ENCODE measurements at places on chromosomes 3 and 15.

DNA sequence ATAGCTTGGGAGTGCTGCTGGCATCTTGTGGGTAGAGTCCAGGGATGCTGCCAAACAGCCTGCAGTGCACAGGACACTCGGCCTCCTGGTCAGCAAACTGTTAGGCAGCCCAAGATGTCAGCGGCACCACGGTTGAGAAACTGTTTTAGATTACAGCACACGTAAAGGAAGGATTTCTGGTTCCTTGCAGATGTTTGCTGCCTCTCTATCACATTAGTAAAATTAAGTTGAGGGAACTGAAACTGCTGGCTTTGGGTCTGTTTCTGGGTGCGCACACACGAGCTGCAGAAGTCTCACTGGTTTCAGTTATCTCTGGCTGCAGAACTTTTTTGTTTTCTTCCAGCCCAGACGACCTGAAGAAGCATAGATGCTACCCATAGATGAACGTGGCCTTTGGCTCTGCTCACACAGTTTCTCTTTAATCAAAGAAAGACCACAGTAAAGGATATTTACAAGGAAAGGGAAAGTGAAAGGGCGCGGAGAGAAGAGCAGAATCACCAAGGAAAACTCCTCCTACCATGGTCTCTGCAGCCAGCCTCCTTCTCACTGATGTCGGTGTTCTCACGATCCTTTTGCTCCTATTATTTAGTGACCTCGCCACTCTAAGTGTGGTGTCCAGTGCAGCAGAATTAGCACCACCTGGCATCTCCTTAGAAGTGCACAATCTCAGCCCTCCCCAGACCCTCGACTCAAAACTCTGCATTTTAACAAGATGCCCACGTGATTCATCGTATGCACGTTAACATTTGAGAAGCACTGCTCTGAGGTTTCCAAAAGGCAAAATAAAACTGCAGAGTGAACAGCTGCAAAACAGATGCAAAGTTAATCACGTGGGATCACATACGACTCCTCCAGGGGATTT is 50.6 kb upstream of the AKAP13 start:
- DNase-seq, result peak; percentile 46

GRCh38 chr3:107969994-107970819 is 120.6 kb downstream of the CD47 start:
- peak; percentile 72 for DNase-seq

GRCh38 chr3:25719321-25719720 is 54.6 kb upstream of the TOP2B start:
- DNase-seq, result no peak

DNA sequence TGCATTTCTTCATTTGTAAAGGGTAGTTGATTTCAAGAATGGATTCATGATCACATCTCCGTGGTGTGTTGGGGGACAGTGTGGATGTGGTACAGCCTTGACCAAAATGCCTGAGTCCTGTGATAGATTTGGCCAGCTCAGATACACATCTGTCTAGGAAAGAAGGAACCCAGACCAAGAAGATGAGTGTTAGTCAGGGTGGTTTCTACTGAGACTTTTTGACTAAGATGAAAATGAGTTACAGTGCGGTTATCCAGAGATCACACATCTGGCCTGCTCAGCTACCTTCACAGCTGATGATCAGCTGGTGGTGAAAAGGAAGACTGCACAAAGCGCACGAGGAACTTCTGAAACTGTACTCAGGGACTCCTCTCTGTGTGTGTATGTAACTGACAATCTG is 68.0 kb downstream of the FNDC3B start:
- no peak for DNase-seq

DNA sequence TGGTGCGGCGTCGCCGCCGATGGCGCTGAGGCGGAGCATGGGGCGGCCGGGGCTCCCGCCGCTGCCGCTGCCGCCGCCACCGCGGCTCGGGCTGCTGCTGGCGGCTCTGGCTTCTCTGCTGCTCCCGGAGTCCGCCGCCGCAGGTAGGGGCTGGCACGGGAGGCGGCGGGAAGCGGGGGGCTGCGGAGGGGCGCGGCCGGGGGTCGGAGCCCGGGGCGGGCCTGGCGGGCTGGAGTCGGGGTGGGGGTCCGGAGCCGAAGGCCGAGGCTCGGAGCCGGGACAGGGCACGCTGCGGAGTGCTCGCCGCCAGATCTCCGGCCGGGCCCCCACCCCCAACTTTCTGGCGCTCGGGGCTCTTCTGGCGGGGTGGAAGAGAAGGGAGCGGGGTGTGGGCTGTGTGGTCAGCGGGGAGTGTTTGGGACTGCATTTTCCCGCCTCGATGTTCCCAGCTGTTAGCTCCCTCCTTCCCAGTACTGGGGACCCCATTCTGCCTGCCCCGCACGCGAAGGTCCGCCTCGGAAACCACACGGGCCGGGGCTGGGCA is 299 bp downstream of the TYRO3 start:
- no peak for DNase-seq

DNA sequence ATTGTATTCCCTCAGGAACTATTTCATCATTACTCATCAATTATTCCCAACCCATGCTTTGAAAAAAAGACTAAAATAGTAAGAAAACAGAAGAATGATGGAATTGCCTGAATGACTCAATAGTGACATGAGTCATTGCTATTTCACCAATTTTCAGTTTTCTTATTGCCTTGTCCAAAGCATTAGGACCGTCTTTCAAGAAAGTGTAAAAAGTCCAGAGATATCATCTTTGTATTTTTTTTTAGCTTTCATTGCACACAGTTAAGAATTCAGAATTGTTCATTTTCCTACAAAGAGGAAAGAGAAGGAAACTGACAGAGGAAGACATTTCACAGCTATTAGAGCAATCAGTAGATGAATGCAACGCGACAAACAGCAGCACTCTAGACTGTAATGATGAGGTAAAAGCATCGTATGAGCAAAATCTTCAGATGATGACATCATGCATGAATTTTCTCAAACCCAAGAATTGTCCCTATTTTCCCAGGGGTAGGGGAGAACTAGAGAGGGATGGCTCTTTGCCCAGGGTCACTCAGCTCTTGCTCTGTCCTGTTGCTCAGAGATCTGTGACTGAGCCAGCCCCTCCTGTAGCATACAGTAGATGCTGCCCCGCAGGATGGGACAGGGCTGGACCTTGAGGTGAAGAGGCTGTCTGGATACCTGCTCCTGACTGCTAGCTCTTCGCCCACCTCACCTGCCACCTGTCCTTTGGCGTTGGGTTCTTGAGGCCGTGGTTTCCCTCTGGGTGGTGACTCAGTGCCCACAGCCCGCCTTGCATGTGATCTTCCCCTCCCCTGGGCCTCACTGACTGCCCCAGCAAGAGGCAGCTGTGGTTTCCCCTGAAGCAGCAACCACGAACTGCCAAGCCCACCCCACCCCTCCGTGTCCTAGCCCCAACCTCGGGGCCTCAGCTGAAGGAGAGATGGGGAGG is 84.8 kb downstream of the PPCDC start:
- peak; percentile 97 for DNase-seq

- no peak for DNase-seq
Observed at GRCh38 chr3:158562674-158563073, 8.3 kb upstream of the MLF1 start.
